ENCODE measurements at places on chromosomes 16 and 17.

DNA sequence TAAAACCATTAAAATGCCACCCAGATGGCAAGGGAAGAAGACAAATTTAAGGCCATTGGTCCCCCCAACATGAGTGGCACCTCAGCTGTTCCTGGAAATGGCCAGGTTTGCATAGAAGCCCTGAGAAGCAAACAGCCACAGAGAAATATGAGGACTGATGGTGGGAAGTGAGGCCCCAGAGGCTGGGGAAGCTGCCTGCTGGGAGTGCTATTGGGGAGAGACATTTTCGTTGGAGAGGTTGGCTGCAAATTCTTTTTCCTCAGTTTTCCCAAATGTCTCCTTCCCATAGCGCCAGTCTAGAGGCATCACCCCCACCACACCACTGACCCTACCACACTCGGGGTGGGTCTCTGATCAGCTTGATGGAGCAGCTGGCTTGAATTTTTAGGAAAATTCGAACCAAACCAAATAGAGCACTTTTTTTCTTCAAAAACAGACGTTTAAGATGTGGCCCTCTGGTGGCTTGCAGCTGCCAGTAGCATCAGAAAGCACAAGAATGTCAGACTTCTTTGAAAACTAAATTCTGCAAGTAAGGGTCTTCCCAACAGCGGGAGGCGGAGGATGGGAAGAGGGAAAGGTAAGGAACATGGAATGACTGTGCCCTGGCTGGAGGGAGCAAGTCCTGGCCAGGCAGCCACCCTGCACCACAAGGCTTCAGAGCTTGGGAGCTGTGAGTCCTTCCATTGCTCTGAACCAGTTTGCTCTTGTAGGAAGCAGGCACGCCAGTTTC, 13.2 kb upstream of the SLC12A3 start:
- DNase-seq, result no peak

DNA sequence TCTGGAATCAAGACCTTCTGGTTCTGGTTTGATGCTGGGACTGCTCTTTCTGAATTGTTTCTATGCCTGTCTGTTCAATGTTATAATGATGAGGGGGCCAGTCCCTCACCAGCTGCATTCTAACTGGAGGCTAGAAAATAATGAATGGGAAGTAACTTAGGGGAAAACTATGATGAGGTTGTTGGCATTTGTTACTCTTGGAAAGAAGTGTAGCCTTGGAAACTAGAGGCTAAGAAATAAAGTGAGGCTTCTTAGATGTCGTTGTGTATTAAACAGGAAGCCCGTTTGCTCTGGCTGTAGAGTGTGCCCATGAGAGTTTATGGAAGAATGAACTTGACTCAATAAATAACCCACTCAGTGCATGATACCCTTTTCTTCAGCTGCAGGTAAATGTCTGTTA, 140.8 kb downstream of the PRKCA start:
- no peak for DNase-seq

DNA sequence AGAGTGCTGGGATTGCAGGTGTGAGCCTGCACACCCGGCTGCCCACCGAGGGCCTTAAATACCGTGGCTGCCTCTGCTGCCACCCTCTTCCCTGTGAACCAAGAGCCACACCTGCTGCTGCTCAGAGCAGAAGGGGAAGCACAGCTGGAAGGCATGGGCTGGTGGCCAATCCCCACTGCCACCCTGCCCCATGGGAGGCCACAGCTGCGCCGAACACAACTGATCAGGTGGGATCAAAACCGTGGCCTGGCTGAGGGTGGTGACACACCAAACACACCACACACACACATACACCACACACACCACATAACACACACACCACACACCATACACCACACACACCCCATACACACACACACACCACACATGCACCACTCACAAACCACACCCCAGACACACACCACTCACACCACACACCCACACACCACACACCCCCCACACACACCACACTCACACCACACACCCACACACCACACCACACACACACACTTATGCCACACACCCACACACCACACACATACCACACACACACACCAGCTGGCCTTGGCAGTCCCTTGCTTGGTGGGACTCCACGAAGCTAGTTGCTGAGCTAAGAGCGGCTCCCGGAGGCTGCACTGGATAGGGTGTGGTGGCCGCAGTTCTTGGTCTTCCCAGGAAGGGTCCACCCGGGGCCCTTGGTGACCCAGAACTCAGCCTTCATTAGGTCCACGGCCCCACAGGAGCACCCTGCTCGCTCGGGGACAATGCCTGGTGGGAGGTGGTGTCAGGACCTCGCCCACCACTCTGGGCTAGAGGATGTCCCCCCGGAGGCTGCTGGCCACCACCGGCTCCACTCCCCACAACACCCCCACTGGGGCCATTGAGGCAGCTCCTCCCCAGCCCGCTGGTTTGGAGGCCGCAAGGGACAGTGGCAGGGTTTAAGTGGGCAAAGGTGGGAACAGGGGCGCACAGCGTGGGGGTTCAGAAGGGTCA, 14.9 kb downstream of the CEP131 start:
- DNase-seq, result no peak

DNA sequence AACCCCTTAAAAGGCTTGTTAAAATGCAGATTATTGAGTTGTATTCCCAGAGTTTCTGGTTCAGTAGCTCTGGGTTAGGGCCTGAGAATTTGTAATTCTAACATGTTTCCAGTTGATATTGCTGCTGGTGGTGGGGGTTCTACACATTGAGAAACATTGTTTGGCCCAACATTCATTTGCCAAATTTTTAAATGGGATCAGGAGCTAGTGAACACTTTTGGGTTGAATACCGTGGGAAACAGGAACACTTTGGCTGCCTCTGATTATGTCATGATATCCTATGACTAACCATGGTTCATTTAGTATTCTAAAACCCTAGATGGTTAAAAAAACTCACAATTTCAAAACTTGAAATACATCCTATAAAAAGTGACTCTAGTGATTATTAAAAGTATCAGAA, 89.3 kb downstream of the RPGRIP1L start:
- DNase-seq, result no peak

DNA sequence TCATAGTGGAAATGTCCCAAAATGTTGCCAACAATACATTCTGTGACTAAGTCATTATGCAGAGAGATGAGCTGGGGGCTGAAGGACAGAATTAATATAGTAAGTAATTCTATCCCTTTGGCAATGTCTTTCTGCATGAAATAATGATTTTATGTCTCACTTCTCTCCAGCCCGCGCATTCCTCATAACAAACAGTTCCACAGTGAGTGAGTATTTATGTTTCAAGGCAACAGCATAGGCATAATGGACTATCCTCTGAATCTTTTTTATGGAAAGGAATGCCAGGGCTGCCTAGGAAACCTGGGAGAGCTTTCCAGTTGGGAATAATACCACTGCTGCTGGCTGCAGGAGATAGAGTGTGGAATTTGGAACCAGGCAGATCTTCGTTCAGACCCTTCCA, 477.7 kb downstream of the HS3ST4 start:
- DNase-seq, result no peak

DNA sequence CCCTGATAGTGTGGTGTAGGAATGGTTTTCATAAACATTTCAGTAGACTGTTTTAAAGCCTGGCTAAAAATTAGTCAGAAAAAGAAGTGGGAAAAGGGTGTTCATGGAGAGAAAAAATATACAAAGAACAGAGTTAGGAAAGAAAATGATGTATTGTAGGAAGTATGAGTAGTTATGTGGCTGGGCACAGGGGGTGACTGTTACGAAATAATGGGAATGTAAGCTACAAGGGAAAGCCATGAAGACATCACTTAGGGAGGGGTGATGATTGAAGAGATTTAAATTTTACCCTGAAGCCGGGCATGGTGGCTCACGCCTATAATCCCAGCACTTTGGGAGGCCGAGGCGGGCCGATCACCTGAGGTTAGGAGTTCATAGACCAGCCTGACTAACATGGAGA, 55.3 kb downstream of the NUP88 start:
- no peak for DNase-seq

DNA sequence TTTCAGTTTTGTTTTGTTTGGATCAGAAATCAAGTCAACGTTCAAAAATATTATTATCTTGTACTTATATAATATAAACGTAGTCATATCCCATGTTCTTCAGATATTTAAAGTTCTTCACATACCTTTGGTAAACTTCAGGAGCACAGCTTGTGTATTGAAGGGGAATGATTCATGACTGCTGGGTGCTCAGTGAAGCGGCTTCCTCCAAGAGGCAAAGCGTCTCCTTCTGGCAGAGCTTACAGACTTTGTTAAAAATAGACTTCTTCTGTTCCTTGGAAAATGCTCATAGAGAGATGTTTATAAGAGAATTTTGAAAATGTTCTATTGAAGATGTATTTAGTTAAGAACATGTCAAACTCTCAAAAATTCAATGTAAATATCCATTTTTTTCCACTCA, 155.6 kb upstream of the CNTNAP4 start:
- no peak for DNase-seq

DNA sequence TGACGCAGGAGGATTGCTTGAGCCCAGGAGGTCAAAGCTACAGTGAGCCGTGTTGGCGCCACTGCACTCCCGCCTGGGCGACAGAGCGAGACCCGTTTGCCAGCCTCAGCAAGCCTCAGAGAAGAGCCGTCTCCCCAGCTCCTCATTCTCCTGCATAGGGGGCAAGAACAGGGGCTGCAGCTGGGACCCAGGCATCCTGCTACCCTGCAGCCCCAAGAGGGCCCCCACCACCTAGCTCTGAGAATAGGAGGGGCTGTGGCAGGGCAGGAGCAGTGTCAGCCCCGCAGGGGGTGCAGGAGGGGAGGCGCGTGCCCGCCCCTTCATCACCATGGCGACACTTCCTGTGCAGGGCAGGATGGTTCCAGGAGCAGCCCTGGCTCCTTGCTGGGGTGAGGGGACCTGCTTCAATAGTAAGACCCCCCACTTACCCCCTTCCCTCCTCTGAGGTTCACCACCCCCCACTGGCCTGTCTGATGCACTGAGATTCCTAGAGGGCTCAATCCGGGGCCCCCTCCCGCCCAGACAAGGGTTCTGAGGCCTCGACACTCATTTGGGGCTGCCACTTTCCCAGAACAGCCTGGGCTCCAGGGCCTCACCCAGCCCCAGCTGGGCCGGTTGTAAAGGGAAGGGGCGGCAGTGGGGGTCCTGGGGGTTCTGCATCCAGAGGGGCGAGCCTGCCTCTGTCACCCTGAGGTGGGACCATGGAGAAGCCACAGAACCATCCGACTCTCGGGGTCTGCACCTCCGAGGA, 20.2 kb downstream of the VASN start:
- no peak for DNase-seq

All from activated gamma-delta T cell treated with anti-CD3 and anti-CD28 coated beads, Interleukin-2, amount 50 U/mL, for 16 hours (primary cell).